Kidney epithelial cell (primary cell): ENCODE measurements at places on chromosomes 6 and 20. TPM values are rescaled to one million over a fixed set of nuclear protein-coding genes. Genes with fewer than 3 reads are reported as not detected.
A peak's percentile ranks its signal among the peaks of the same experiment; 100 is the strongest.

GRCh38 chr20:63835021-63835858 lies 4.2 kb upstream of the ZBTB46 start:
- DNase-seq, result peak; percentile 95

The PPIL6 gene
- 1.6 and 4.7 TPM in 2 replicates for total RNA-seq

- no peak for DNase-seq
These were observed 93.2 kb upstream of the ZNF184 start for GRCh38 chr6:27565839-27566779.

The SLC17A9 gene
- 12.0 and 13.8 TPM in 2 replicates for total RNA-seq

GRCh38 chr20:57474205-57474604 lies 50.7 kb downstream of the CTCFL start:
- no peak for DNase-seq

The MAFB gene
- total RNA-seq, result 3.5 and 5.2 TPM in 2 replicates
